ENCODE measurements at places on chromosomes 2 and 18.

- peak; percentile 20 for DNase-seq
These were observed 17.8 kb downstream of the PDCL3 start for GRCh38 chr2:100580367-100581276.

DNA sequence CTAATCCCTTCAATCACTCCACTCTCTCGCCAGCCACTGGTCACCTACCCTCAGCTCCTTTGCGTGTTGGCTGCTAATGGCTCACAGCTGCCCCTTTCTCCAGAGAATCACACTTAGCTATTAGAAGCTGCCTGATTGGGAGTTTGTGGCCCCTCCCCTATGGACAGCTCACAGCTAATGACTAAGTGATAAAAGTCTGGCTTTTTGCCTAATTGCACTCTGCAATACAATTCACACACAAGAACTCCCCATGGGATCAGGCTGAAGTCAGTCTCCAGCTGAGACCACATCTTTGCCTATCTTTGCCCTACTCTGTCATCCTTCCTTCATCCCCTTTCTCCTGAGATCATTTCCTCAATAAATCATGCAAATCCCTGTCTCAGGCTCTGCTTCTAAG, 701.9 kb upstream of the RAB6C start:
- no peak for DNase-seq

GRCh38 chr2:48356701-48357325, 173.1 kb upstream of the STON1 start:
- no peak for DNase-seq

GRCh38 chr2:147715807-147716206, 129.0 kb upstream of the ACVR2A start:
- no peak for DNase-seq

- no peak for DNase-seq
These were observed 34.9 kb downstream of the SLC20A1 start for GRCh38 chr2:112680666-112681101.

DNA sequence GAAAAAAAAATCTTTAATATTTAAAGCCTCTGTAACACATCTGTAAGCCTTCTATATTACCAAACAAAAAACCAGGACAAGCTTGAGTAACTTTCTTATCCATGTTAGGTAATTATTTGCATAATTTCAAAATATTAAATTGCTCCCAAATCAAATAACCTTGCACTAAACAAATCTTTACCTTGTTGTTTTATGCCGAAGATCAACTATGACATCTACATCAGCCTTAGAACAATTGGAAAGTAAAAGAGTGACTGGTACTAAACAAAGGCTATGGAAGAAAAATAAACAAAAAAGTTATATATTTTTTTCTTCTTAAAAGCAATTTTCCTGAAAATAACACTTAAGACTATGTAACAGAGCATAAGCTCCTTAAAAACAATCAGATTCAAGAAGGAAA, 71.2 kb upstream of the SLC25A52 start:
- DNase-seq, result no peak

DNA sequence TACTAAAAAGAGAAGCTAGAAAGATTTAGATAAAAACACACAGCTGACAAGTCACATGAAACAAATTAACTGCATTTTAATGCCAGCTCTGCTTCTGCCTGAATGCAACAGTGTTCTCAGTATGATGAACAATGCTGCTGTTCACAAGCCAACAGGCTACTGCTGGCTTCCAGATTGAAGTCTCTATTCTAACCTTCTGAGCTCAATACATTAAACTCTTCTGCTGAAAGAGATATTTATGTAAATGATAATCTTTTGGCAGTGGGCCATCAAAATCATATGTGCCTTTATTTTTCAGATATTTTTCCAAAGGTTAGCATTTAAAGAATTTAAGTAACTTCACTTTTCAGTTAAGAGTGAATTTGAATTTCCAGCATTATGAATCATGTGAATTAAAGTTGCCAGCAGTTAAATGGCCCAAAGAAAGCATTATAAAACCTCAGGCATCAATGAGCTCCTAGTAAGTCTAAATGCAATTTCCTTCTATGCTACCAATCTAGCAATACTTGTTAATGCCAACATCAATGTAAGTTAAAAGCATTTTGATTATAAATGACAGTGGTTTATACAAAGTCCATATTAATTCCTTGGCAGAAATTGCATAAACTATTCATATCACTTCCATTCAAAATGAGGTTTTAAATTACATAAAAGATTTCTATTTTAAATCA, 72.4 kb downstream of the ID2 start:
- DNase-seq, result no peak

GRCh38 chr18:12911025-12911928, 27.2 kb upstream of the PTPN2 start:
- DNase-seq, result peak; percentile 38

- no peak for DNase-seq
These were observed 453.1 kb downstream of the CMPK2 start for GRCh38 chr2:6412533-6413091.

GRCh38 chr2:63788071-63788470, 53.6 kb upstream of the UGP2 start:
- DNase-seq, result no peak

GRCh38 chr2:100983684-100984310, 18.3 kb upstream of the RPL31 start:
- no peak for DNase-seq

- no peak for DNase-seq
These were observed 66.6 kb downstream of the ZBTB7C start for GRCh38 chr18:48342581-48342980.

DNA sequence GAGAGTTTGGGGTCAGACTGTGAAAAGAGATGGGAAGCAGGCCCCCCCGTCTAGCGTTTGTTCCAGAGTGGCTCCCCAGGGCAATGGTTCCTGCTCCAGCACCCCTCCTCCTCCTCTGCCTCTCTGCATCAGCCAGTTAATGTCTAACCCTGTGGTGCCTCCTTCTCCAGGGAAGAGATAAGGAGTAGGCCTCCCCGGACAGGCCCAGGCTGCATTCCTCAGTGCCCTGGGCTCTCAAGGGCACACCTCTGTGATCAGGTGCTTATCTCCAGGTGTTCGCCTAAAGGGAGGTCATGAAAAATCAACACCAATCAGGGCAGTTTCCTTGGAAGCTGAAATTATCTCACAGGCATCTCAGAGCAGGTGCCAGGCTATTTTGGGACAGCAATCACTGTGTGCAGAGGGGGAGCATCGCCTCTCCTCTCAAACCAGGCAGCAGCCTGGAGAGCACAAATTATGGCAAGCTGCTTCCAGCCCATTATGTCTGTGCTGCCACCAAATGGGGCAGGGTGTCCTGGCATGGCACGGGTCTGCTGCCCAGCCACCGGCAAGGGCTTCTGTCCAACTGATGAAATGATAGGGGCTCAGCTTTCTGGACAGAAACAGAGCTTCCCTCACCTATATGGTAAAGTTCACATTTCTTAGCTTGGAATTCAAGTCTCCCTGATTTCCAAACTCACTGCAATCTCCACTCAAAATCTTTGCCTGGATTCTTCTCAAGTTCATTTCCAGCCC, 255.8 kb upstream of the SLC14A2 start:
- DNase-seq, result no peak

DNA sequence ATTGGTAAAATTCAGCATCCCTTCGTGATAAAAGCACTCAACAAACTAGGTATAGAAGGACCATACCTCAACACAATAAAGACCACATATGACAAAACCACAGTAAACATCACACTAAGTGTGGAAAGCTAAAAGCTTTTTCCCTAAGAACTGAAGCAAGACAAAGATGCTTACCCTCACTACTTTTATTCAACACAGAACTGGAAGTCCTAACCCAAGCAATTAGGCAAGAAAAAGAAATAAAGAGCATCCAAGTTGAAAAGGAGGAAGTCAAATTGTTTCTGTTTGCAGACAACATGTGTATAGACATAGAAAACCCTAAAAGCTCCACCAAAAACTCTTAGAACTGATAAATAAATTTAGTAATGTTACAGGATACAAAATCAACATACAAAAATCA, 271.7 kb downstream of the RBM43 start:
- DNase-seq, result no peak

DNA sequence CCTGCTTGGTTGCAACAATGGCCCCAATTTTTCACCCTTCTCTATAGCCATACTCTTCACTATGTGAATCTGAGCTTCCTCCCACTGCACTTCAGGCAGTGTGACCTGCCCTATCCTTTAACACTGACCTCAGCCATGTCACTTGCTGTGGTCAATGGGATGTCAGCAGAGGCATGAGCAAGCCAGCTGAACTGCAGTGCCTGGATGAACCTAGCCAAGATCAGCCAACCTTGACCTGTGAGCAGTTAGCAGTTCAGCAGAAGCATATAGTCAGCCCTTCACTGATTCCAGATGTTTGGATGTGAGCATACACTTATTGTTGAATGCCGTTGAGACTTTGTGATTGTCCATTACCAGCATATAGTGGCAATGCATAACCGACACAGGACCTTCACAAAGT, 63.4 kb upstream of the BOD1L2 start:
- DNase-seq, result no peak

DNA sequence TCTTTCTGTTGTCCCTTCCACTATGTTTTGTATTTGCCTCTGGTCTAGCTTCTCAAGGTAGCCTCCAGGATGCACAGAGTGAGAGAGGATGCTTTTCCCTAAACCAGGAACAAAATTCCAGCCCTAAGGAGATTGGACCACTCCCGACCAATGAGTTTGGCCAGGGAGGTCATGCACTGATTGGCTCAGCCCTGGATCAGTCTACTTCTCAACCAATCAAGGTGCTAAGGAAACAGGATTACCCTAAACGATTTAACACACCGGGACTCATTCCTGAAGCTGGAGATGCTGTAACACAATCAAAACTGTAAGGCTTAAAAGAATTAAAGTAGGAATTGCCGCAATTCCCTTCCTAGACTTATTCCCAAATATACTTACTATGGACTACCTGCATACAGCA, 34.2 kb upstream of the NR4A2 start:
- no peak for DNase-seq

- no peak for DNase-seq
These were observed 12.3 kb downstream of the PMAIP1 start for GRCh38 chr18:59912007-59912550.

- DNase-seq, result no peak
These were observed 78.1 kb upstream of the ZEB2 start for GRCh38 chr2:144597894-144598593.

DNA sequence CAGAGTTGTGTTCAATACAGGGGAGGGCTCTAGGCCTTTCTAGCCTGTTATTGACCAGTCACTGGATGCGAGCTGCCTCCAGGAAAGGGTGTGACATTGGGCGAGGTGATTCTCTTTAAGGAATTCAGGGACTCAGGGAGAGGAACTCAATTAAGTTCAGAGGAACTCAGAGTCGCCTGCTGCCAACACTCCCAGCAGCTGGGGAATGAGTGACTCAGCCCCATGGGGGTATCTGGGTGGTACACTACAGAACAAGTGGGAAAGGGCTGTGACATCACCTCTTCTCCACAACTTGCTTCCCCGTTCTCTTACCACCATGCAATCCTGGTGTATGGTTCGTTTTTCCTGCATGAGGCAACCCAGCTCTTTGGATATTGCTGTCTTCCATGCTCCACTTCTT, 50.4 kb upstream of the CYRIA start:
- no peak for DNase-seq

- DNase-seq, result no peak
These were observed 230.8 kb upstream of the VWC2L start for GRCh38 chr2:214180071-214180470.

DNA sequence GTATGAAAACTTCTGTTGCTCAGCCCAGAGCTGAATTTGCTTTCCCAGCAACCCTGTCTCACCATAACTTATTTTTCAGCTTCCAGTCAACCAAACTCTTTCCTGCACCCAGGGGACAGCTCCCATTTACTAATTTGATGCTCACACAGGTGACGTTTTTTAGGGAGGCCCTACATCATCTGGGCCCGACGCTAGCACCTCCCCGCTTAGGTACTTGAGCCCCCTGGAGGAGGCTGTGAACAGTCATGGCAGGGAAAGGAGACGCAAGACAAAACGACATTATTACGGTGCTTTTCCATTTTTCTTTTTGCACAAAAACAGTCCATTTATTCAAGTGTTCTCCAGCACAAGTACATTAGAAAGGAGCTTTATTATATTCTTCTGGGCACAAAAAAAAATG, 59.2 kb upstream of the POMC start:
- no peak for DNase-seq

DNA sequence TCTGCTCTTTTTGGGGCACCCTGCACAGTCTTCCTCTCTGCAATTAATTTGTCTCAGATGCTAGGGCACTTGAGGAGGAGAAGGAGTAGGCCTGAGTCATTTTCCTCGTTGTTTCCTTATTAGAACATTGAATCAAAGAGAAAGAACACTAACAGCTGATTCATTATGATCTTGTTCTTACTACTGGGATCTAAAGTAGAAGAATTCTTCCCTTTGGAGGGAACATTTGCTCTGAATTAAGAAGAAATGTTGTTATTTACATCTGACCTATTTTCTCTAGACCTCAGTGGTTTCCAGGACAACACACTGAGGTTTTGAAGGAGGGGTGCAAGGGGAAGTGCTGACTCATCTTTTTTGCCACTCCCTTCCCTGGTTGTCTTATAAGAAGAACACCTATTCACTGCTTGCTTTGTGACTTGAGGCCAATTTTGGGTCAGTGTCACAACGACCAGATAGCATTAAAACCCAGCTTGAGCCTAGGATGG, 24.3 kb upstream of the STAT1 start:
- DNase-seq, result no peak

DNA sequence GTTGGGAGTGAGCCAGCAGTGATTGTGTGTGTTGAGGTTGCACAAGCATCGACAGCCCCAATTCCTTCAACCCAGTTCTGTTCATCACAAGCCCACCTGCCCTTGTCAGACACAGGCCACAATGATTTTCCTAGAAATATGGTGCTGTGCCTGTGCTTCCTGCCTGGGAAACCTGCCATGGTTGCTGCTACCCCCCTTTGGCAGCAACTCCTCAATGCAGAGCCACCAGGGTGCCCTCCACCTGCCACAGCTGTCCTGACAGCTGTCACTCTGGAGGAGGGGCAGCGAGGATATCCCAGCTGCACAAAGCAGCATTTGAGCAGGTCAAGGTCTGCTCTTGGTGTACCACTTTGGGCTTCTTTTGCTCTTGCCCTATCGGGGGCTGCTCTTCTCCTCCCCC, 27.1 kb downstream of the SMIM21 start:
- no peak for DNase-seq

DNA sequence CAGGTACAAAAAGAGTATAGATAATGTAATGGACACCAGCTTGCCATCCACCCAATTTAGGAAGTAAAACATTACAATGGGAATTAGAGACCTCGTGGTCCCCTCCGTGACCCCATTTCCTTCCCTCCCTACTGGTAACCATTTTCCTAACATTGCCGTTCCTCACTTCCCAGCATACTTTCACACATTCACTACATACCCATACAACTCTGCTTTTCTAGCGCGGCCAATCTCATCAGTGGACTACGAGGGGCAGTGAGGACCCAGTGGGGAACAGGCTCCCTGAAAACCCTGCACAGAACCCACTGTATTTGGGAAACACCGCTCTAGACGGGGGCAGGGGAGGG, 1.1 kb downstream of the ENOSF1 start:
- no peak for DNase-seq

GRCh38 chr18:35137632-35138031, 96.4 kb downstream of the MAPRE2 start:
- DNase-seq, result no peak
